Body of pancreas (tissue), 4 donors: ENCODE measurements at places on chromosomes 6 and 20. TPM values are rescaled to one million over a fixed set of nuclear protein-coding genes. Genes with fewer than 3 reads are reported as not detected.

Gene MTFR2
- 0.78 TPM for total RNA-seq

Gene LRRC73
- not detected for total RNA-seq

Gene RCAN2
- 6.5 TPM for total RNA-seq

Gene CRISP3
- total RNA-seq = 0.99 TPM

Gene SEMG1
- total RNA-seq = not detected

Gene ELOVL4
- 0.52 TPM for total RNA-seq

DNA sequence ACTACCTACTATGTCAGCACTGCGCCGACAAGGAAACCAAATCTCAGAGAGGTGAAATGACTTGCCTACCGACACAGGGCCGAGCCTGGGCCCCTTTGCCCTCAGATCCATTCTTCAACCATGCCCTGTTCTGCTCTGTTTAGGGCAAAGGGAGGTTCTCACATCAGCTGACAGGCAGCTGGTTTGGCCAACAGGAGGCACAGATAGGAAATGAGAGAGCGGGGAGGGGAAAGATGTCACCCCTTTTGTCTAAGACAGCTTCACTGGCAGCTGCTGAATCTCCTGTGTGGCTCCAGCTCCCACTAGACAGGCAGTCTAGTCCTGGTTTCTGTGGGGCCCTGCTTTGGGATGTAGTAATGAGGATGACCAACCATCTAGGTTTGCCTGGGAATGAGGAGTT is 158.7 kb downstream of the TMEM200A start:
- DNase-seq = no peak

- DNase-seq = no peak
These were observed 23.3 kb upstream of the CDKN1A start for GRCh38 chr6:36655085-36655724.

GRCh38 chr6:154403788-154404187 is 47.2 kb upstream of the IPCEF1 start:
- DNase-seq = no peak

GRCh38 chr20:55415567-55416142 is 589.7 kb downstream of the CBLN4 start:
- DNase-seq = no peak

GRCh38 chr20:59831024-59831915 is 102.2 kb downstream of the SYCP2 start:
- DNase-seq = no peak

- no peak for DNase-seq
These were observed at the start of gene DLGAP4 for GRCh38 chr20:36305602-36306551. DLGAP4 (plus strand) TSS chr20:36306339; CDS start chr20:36431718, 125,379 bp downstream.

GRCh38 chr20:16777126-16777525 is 29.0 kb downstream of the OTOR start:
- DNase-seq = no peak

DNA sequence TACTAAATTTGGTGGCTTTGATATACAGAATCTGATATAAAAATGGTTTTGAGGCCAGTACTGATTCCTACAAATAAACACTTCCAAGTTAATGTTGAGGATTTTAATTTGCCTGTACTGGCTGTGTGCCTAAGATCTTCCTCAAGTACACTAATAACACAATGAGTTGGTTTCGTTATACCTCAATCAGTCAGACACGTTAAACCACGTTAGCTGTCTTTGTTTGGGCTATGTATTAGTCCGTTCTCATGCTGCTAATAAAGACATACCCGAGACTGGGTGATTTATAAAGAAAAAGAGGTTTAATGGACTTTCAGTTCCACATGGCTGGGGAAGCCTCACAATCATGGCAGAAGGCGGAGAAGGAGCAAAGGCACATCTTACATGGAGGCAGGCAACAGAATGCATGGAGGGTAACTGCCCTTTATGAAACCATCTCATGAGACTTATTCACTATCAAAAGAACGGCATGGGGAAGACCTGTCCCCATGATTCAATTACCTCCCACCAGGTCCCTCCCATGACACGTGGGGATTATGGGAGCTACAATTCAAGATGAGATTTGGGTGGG is 46.2 kb downstream of the NT5E start:
- DNase-seq = no peak

- no peak for DNase-seq
These were observed 28.1 kb upstream of the SOX4 start for GRCh38 chr6:21565431-21565830.

DNA sequence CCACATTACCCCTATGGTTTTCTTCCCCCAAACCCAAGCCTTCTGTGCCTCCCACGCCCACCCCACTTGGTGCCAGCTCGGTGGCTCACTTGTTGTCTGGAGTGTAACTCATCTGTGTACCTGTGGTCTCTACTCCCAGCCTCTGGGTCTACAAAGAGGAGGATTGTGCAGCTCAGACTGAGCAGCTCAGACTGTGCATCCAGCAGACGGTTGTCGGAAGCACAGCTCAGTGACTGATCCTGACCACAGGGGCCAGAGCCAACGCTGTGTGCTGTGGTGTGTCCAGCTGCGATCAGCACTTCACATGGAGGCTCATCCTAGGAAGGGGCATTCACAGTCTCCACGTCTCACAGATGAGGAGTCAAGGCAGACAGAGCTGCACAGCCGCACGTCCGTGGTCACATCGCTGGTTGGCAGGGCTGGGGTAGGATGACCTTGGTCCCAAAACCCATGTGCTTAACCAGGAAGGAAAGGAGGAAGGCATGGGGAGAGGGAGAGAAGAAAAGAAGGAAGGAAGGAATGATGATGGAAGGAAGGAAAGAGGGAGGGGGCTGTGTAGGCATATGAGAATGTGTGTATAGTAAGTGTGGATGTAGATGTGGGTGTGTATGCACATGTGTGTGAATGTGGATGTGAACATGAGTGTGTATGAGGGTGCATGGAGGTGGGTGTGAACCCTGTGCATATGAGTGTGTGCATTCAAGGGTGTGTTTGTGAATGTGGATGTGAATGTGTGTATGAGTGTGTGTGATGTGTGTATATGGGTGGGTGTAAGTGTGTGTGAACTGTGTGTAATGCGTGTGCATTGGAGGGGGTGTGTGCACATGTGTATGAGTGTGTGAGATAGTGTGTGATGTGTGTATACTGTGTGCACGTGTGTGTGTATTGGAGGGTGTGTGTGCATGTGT is 28.2 kb upstream of the STX16 start:
- no peak for DNase-seq

- DNase-seq = no peak
These were observed 44.5 kb downstream of the ATG5 start for GRCh38 chr6:106281088-106281487.

DNA sequence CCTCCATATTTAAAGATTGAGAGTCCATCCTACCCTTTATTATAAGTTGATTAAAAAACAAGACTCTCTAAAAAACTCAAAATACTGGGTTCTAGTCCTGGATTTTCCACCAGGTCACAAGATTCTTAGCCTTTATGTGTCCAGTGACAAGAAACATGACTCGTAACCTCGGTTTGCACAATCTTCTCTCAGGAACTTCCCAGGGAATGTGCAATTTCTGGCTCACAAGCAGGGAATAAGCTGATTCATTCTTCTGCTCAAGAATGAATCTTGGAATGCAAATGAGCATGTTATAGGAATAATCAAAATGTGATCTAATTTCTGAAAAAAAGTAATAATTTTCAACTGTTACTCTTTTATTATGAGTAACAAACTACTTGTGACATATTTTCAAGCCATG is 45.1 kb downstream of the OGFRL1 start:
- no peak for DNase-seq
